HFFc6 (cell line): ENCODE measurements at places on chromosomes 4 and X. TPM values are rescaled to one million over a fixed set of nuclear protein-coding genes. Genes with fewer than 3 reads are reported as not detected.

The SPANXN4 gene
- not detected in 3 replicates for total RNA-seq

The MRFAP1L1 gene
- total RNA-seq = 36.8 to 40.8 TPM (median 40.4 TPM) in 3 replicates

The RNF128 gene
- not detected in 3 replicates for total RNA-seq

The HTR2C gene
- total RNA-seq = not detected in 2 replicates

The GPR78 gene
- total RNA-seq = 0.05 to 0.06 TPM in 2 of 3 replicates, not detected in the other

The H2BW2 gene
- not detected in 2 replicates for total RNA-seq

The FAM9C gene
- not detected in 2 replicates for total RNA-seq

The DDIT4L gene
- total RNA-seq = 0.43 to 2.9 TPM (median 1.5 TPM) in 3 replicates

The TRIM60 gene
- total RNA-seq = not detected in 3 replicates

The ART3 gene
- not detected in 2 replicates for total RNA-seq

The SMPX gene
- total RNA-seq = not detected in 2 replicates
